ENCODE measurements at places on chromosomes 7 and 10. TPM values are rescaled to one million over a fixed set of nuclear protein-coding genes. Genes with fewer than 3 reads are reported as not detected.

Gene MOGAT3
- total RNA-seq: not detected

Gene SH2D4B
- total RNA-seq: 0.15 TPM

Gene PTF1A
- total RNA-seq: not detected

Gene PHKG1
- 2.8 TPM for total RNA-seq

Gene SOSTDC1
- total RNA-seq: 11.6 TPM

Gene PPP1R17
- not detected for total RNA-seq

Measured in breast epithelium (tissue), 4 donors.